ENCODE measurements at places on chromosomes 16 and 17.

DNA sequence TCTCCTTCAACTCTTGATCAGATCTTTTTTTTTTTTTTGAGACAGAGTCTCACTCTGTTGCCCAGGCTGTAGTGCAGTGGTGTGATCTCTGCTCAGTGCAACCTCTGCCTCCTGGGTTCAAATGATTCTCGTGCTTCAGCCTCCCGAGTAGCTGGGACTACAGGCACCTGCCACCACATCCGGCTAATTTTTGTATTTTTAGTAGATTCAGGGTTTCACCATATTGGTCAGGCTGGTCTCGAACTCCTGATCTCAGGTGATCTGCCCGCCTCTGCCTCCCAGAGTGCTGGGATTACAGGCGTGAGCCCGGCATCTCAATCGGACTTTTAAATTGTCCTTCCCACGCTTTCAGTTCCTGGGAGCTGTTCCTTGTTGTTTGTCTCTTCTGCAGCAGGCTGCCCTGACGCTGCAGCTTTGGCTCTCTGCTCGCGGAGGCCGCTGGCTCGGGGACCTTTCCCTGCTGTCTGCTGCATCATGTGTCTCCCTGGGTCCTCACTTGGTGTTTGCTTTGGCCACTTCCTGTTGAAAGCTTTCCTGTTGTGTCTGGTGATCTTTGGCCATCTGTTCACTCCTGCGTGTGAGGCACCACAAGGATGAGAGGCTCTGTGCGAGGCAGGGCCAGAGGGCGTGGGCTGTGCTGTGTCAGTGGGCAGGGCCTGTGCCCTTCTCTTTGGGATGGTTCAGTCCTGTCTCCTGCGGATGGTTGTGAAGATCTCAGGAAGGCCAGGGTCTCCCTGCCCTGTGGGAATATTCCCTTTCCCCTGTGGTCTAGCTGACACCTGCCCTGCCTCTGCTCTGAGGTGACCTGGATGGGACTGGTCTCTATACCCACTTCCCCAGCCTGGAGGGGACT is 18.4 kb upstream of the CAPN15 start:
- peak; percentile 42 for DNase-seq

DNA sequence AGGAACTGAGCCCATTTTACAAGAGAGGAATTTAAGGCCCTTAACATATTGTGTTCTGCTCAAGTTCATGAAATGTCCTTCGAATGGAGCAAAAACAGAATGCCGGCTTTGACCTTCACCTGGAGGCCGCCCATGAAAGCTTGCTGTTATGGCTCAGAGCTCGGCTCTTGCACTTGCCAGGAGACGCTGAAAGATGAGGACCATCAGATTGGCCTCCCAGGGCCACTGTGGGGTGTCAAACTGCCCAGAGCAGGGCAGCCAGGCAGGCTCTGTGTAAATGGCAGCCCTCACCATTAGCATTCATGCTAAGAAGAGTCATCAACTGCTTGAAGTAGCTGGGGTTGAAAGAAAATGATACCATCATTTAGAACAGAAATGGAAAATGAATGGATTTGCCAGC is 39.3 kb downstream of the IL21R start:
- no peak for DNase-seq

DNA sequence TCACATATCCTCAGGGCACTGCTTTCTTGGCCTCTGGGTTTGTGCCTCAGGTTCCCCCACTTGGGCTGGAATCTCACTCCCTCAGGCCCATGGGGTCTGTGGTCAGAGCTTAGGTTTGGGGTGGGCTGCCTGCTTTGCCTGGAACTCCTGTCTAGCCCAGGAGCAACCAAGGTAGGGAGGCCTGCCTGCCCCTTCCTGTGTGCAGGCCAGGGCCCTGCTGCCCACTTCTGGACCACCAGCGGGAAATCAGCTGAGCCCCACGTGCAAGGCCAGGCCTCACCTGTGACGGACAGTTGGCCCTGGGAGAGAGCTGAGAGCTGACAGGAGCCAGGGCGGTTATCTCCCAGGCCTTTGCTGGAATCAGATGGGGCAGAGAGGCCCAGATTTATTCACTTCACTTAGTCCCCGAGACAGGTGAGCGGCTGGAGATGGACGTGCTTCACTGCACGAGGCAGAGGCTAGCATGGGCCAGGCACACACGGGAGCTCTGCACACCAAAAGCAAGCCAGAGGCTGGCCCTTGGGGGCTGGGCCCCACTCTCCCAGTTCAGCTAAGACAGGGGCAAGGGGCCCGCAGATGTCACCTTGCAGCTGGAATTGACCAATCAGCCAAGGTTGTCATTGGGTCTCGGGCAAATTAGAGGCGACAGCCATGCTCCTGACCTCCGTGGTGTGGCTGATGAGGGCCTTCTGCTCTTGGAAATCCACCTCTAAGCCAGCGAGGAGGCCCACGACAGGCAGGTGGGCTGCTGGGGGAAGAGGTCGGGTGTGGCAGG is 49.9 kb upstream of the DOC2B start:
- no peak for DNase-seq

- DNase-seq = peak; percentile 97
These were observed 12.5 kb downstream of the SLC16A3 start for GRCh38 chr17:82241183-82241925.

DNA sequence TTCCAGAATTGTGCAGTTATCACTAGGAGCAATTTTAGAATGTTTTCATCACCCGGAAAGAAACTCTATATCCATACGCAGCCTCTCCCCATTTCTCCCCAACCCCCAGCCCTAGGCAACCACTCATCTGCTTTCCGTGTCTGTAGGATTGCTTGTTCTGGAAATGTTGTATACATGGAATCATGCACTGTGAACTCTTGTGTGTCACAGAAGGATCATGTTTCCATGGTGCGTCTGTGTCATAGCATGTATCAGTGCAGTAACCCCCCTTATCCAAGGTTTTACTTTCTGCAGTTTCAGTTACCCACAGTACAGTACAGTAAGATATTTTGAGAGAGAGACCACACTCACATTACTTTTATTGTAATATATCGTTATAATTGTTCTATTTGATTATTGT is 299.4 kb downstream of the CPPED1 start:
- no peak for DNase-seq

DNA sequence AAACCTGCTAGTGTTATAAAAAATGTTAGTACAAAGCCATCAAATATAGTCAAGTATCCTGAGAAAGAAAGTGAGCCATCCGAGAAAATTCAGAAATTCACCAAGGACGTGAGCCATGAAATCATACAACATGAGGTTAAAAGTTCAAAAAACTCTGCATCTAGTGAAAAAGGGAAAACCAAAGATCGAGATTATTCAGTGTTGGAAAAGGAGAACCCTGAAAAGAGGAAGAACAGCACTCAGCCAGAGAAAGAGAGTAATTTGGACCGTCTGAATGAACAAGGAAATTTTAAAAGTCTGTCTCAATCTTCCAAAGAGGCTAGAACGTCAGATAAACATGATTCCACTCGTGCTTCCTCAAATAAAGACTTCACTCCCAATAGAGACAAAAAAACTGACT is 31.7 kb downstream of the RBBP6 start:
- no peak for DNase-seq

- no peak for DNase-seq
These were observed 11.7 kb upstream of the ZNF594 start for GRCh38 chr17:5203178-5203907.

GRCh38 chr16:86942151-86943051 is 364.1 kb downstream of the FOXL1 start:
- DNase-seq = no peak

DNA sequence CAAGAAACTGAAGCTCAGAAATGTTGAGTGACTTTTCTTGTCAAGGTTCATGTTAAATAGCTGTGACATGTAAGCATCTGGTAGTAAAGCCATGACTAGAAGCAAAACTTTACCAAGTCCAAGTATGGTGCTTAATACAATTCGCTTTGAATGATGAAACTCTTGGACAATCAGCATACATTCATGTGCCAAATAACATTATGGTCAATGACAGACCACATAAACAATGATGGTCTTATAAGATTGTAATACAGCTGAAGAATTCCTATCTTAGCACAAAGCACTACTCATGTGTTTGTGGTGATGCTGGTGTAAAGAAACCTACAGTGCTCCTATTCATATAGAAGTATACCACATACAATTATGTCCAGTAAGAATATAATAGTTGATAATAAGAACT is 97.1 kb upstream of the RPRML start:
- DNase-seq = no peak

DNA sequence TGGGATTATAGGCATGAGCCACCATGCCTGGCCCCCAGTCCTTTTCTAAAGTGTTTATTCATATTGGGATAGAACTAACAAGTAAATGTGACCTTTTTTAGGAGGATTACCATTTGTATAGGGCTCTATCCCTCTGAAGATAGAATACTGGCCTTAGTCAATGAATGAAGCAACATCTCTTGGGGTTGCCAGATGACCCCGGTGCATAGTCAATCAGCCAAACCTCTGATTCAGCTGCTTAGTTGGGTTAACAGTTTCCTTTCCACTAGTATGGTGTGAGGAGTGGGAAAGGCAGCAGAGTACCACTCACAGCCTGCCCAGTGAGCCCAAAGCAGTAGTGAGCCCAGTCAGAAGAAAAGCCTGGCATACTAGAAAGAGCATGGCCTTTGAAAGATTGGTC is 94.6 kb upstream of the TBX2 start:
- DNase-seq = no peak

DNA sequence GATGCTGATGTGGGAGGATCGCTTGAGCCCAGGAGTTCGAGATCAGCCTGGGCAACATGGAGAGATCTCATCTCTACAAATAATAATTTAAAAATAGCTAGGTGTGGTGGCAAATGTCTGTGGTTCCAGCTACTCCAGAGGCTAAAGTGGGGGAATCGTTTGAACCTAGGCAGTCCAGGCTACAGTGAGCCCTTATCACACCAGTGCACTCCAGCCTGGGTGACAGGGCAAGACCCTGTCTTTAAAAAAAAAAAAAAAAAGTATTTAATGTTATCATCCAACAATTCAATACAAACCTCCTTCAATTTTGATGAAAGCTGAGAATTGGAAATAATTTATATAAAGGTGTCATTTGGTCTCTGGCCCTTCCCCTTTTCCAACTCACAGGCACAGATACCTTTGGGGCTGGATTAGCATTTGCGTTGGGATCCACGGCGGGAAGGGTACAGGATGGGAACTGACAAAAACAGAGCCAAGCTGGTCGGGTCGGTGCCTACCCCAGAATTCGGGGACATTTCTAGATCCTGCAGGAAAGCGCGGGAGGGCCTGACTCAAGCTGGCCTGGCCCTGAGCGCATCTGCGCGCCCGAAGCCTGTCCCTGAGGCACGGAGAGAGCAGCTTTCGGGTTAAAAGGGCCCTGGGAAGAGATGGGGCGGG is 860 bp upstream of the DCAF7 start:
- no peak for DNase-seq

All from HL-60 (cell line).